Fibroblast of skin of scalp (primary cell): ENCODE measurements at places on chromosomes 1 and 21.
A peak's percentile ranks its signal among the peaks of the same experiment; 100 is the strongest.

DNA sequence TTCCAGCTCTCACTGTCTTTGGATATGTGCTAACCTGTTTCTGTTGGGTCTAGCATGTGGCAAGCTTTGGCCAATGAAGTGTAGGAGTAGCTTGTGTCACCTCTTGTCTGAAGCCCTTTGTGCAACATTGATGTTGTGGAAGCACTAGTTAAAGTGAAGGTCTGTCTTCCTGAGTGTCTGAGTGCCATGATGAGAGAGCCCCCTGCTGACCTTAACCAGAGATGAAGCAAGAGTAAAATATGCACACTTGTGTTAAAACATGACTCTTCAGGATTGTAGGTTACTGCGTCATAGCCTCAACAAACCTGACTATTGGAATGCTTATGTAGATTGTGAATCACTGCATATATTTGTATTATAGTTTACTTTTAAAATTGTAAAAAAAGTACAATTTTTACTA is 103.7 kb downstream of the NCAM2 start:
- DNase-seq: peak; percentile 63

GRCh38 chr1:164591858-164592257 is 32.9 kb downstream of the PBX1 start:
- peak; percentile 87 for DNase-seq

DNA sequence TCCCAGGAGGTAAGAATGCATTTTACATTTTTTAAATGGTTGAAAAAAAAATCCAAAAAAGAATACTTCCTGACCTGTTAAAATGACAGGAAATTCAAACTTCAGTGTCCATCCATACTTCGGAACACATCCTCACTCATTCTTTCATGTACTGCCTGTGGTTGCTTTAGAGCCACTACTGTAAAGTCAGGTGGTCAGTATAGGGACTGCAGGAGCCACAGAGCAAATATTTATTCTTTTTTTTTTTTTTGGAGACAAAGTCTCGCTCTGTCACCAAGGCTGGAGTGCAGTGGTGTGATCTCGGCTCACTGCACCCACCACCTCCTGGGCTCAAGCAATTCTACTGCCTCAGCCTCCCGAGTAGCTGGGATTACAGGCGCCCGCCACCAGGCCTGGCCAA is 124.7 kb downstream of the CLIC6 start:
- DNase-seq: no peak

GRCh38 chr1:188169971-188170370 is 1341.2 kb downstream of the PLA2G4A start:
- no peak for DNase-seq

DNA sequence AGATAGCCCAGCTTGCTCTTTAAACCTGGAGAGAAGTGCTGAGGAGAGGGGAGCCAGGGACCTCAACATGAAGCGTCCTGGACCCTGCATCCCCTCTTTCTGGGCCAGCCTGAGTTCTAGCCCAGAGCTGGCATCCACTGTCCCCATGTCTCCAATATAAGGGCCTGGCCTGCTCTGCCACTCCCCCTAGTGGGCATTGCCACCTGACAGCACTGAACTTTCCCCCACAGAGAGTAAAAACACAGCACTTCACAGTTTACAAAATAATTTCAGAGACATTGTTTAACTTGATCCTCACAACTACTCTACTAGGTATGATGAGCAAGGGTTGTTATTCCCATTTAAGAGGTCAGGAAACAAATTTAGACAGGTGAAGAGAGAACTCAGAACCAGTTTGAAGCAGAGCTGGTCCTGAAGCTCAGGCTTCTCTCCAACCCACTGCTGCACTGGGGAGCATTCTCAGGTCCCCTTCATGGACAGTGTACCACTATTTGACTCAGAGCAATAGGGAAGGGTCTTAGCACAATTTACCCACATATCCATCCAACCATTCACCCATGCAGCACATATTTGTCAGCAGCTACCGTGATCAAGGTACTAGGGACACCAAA is 151.2 kb downstream of the DMRTA2 start:
- peak; percentile 26 for DNase-seq

- DNase-seq: no peak
Measured at GRCh38 chr21:33201956-33202355, 27.8 kb upstream of the IFNAR2 start.

- no peak for DNase-seq
Measured at GRCh38 chr1:169584483-169585144, 1.7 kb downstream of the F5 start.

GRCh38 chr1:86950712-86951419 is 36.4 kb downstream of the HS2ST1 start:
- no peak for DNase-seq

DNA sequence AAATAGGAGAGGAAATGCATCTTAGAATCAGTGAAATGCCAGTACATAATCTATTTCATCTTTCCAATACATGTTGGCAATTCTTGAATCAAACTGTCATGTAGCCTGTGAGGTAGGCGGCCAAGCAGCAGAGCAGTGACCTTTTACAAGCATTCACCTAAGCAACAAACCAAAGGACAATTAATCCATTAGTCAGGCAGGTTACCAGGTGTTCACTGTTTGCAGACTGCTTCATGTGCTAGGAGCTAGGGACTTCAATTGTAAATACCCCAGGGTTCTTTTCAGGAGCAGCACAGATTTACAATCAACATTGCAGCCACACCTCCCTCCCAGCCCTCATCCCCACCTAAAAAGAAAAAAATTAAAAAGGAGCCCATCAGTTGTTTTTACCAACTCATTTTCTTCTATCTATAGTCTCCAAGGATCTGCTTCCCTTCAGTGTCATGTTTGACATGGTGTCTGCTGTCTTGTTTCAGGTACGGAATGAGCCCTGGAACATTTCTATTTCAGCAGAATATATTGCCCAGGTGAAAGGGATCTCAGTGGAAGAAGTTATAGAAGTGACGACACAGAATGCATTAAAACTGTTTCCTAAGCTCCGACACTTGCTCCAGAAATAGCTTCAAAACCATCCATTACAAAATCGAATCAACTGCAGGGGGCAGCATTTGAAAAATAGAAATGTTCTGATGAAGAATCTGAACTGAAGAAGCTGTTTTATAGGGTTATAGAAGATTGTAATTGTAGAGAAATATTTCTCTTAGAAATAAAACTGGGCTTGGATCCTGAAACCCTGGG is 23.0 kb downstream of the TATDN3 start:
- DNase-seq: peak; percentile 17

- no peak for DNase-seq
Measured at GRCh38 chr1:113610372-113610771, 148.9 kb downstream of the PHTF1 start.

- DNase-seq: peak; percentile 49
Measured at GRCh38 chr1:56097713-56098112, 481.6 kb downstream of the PLPP3 start.

DNA sequence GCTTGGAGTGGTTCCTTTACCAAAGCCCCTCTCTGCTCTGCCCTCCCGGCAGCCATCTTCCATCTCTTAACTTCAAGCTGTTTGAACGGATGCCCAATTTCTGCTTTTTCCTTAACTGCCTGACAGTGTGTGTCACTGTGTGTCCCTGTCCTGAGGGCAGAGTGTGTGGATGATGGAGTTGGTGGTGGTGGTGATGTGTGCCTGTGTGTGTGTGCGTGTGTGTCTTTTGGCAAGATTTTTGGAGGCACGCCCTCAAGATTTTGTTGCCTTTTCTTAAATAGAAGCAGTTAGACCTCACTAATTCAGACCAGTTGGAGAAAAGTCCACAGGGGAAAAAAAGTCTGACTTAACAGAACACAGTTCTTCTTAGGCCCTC is 30.3 kb downstream of the SERTAD4 start:
- DNase-seq: peak; percentile 87

GRCh38 chr1:204909109-204909508 is 38.4 kb downstream of the NFASC start:
- no peak for DNase-seq

DNA sequence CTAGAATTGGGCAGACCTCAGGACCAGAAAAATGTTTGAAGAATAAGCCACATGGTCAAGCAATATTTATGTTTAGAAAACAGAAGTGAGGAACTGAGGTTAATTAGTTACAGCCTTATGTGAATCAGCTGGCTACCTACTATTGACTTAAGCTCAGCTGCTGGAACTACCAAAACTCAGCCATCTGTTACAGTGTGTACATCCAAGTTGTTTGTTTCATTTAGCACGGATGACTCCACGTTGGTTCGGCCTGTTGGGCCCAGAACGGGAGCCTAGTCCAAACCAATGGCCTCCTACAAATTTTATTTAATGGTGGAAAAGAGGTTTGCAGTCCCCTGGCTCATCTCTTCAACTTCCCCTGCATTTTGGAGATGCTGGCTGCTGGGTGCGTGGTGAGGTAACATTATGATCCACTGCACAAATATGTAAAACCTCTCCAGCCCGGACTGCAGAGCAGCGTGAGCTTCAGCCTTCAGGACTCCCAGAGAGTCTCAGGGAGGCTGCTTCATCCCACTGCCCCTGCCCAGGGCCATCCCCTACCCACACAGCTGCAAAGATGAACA is 143.4 kb downstream of the ZZZ3 start:
- DNase-seq: peak; percentile 93
